ENCODE measurements at places on chromosomes 16 and 17. TPM values are rescaled to one million over a fixed set of nuclear protein-coding genes. Genes with fewer than 3 reads are reported as not detected.

Gene METTL2A
- polyA plus RNA-seq: 16.6 TPM

Gene ABI3
- polyA plus RNA-seq: 3.4 TPM

Gene PERCC1
- 0.20 TPM for polyA plus RNA-seq

DNA sequence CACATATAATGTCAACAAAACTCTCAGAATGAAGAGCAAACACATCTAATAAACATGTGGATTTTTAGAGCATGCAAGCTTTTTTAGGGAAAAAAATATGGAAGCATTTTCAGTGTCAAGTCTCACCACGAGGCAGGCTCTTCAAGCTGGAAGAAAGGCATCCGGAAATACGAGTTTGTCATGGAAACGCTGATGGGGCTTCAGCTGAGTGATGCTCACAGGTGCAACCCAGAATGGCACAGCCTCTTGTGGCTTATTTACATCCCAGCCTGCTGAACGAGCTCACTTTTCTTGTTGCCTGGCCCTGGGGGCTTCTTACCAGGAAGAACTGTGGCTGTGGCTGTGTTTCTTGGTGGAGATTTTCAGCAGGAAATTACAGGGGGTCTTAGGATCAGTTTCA is 24.1 kb upstream of the DYNLL2 start:
- no peak for DNase-seq

- no peak for DNase-seq
These were observed 7.4 kb downstream of the CMIP start for GRCh38 chr16:81451753-81452680.

GRCh38 chr17:15384142-15384787 is 42.9 kb upstream of the TEKT3 start:
- no peak for DNase-seq

Gene ZG16
- not detected for polyA plus RNA-seq

DNA sequence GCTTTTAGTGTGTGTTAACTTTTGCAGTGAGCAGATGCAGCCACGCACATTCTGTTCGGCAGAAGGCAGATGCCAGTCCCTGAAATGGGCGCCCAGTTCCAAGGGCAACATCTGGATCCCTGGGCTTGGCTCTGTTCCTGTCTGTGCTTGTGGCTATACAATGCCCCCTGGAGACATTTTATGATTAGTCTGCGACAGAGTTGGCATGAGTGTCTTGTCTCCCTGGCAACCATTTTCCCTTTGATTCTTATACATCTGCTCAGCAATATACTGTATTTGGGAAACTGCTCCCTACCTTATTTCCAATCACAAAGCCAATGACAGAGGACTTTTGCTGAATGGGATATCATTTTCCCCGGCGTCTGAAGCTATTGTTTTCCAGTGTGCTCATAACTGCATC is 1629.5 kb upstream of the GOT2 start:
- no peak for DNase-seq

DNA sequence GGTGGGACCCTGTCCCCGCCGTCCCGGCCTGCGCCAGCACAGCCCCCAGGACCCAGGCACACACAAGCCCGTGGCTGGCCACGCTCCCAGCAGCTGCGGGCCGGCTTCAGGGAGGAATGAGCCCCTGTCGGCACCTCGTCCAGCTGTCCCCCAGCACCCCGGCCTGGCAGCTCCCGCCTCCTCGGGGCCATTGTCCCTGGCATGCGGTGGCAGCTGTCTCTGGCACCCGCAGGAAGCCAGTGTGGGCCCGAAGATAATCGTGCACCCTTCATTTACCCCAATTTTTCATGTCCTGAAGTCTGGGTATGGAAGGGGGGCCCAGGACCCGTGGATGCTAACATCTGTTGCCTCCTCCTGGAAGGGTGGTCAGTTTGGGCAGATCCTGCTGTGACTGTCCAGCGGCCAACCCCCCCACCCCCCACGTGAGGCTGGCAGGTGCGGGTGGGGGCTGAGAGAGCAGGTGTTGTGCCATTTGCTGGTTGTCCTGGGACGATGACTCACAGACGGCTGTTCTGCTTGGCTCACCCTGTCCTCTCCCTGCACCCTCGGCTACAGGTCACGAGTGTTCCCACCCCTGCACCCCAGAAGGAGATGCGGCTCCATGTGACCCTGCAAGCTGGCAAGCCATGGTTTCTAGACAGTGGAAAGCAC is 4.0 kb upstream of the LMF1 start:
- DNase-seq: no peak

Gene SOCS3
- polyA plus RNA-seq: 6.2 TPM

Gene WFDC1
- 1.8 TPM for polyA plus RNA-seq

Gene SDR42E2
- polyA plus RNA-seq: not detected

GRCh38 chr17:12421646-12422306 is 243.9 kb upstream of the MYOCD start:
- DNase-seq: no peak

DNA sequence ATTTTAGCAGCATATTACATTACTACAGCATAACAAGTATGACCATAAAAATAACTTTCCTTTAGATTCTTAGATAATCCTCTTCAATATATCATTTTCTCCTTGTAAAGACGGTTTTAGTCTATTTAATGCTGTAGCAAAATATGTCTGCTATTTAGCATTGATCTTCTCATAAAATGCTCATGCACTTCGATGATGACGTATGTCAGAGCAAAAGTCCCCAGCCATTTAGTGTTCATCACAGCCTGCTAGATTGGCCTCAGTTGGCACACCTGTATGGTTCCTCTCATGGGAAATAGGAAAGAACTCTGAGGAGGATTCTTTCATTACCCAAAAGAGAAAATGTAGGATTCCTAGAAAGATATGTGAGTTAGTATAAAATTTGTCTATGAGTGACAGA is 232.2 kb downstream of the MAP2K6 start:
- no peak for DNase-seq

- DNase-seq: no peak
These were observed 39.0 kb downstream of the GRB2 start for GRCh38 chr17:75366432-75366831.

- DNase-seq: no peak
These were observed 56.5 kb downstream of the CYTH1 start for GRCh38 chr17:78725448-78726021.

DNA sequence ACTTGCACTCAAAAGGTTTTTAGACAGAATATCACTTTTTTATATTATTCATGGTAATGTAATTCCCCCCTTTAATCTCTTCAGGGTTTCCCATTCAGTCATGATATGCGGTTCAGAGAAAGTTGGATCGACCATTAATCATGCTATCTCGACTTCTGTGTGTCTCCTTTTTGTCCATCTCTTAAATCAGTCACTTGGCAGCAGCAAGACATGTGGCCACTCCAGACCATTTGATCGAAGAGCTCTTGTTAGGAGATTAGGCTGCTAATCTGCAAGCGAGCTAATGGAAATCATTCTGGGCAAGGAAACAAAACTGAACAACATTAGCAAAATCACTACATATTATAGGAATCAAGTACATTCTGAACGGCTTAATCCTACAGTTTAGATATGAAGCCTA is 449.9 kb downstream of the WWOX start:
- DNase-seq: no peak

- DNase-seq: no peak
These were observed 2.3 kb downstream of the CCL4 start for GRCh38 chr17:36105781-36106492.

GRCh38 chr17:78748048-78748729 is 33.9 kb downstream of the CYTH1 start:
- DNase-seq: no peak

Gene KRT24
- polyA plus RNA-seq: not detected

Gene AATK
- polyA plus RNA-seq: 10.7 TPM

- no peak for DNase-seq
These were observed 696 bp downstream of the C17orf99 start for GRCh38 chr17:78146881-78147280.

Gene TEKT1
- polyA plus RNA-seq: not detected

DNA sequence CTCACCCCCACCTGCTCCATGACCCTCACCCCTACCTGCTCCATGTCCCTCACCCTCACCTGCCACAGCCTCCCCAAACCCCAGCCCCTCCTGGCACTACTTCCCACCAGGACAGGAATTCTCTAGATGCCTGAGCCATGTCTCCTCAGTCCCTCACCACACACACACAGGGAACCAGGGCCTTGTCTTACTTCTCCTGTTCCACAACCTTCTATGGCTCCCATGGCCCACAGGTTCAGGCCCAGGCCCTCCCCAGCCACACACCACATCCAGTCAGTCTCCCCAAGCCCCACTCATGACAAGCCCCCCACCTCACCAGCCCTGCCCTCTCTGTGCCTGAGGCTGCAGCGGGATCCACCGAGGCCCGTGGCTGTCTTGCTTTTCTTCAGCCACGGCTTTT is 3.1 kb upstream of the UBE2I start:
- DNase-seq: no peak

Gene KRTAP4-5
- polyA plus RNA-seq: not detected

Data from forelimb muscle (tissue), 1 donor.